ENCODE measurements at places on chromosomes 7 and 10.
A peak's percentile ranks its signal among the peaks of the same experiment; 100 is the strongest.

GRCh38 chr7:144830811-144831210 lies 5.0 kb downstream of the TPK1 start:
- DNase-seq, result no peak

DNA sequence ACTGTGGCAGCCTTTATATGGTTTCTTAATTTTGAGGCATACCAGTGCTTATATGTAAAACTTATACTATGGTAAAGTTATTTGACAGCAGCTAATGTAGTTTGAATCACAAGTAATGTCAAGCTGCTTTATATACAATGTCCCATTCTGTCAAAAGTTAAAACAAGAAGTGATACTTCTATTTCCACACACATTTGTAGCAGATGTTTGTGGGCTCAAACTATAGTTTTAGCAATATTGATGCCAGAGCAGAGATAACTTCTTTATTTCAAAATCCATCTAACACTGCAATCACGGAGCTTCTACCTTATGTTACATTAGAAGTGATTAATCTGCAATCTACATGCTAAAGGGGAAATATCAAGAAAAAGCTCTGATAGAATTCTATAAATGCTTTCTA lies 149.6 kb downstream of the ADK start:
- no peak for DNase-seq

GRCh38 chr10:95628786-95629185 lies 27.7 kb downstream of the ALDH18A1 start:
- DNase-seq, result no peak

DNA sequence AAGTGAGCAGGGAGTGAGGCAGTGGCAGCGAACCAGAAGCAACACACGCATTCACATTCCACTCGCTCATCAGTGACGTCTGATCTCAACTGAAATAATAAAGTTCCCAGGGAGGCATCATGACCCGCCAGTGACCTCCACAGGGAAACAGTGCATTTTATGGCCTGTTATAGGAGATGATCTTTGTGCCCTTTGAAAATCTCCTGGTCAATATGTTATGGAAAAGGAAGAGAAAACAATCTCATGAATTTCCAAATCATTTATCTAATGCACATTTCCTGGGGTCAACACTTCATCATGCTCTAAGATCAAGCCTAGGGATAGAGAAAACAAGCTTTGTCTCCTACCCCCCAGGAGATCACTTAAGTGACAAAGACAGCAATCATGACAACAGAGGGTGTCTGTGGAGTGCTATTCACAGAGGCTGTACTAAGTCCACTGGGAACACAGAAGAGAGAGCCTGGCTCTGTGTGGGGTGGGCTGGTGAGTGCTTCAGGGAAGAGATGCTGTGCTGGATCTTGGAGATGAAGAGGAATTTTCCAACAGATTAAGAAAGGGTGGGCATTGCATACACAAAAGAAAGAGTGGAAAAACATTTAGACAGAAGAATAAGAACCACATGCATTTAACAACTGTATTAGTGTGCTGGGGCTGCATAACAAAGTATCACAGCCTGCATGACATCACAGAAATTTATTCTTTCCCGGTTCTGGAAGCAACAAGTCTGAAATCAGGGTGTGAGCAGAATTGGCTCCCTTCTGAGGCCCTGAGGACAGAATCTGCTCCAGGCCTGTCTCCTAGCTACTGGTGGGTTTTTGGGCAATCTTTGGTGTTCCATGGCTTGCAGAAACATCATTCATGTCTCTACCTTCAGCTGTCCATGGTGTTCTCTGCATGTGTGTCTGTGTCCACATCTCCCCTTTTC lies 613.9 kb upstream of the IGFBP3 start:
- DNase-seq, result no peak

- DNase-seq, result no peak
Observed at GRCh38 chr10:79399223-79399831, 46.1 kb downstream of the ZCCHC24 start.

DNA sequence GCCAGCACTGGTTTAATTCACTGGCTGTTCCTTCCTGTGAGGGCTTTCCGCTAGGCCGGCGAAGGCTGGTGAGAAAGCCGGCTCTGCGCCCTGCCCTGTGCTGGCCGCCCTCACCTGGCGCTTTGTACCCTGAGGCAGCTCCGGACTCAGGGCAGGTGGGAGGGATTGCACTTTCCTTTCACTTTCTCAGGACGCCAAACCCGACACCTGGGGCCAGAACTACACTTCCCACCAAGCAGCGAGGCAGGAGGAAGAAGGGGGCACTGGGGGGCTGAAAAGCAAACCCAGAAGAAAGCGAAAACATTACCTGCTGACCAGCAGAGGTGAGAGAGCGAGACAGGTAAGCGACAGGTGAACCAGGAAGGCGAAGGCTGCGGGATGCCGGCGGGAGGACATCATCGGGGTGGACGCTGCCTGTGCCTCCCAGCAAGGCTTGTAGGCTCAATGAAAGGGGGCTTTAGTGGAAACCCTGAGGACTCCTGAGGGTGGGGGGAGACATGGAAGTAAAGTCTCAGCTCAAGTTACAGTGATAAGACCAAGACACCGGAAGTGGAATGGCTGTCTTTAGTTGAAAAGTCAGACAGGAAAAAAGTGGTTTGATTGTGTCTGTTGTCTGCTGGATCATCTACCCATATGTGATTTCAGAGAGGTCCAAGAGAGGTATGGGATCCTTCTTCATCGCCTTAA lies at the start of gene RAB19:
TSS of gene RAB19 (plus strand) at position 181 of the 687 bp plus-strand sequence. CDS start 3,589 bp downstream, outside the sequence.
- DNase-seq, result peak; percentile 61

- DNase-seq, result no peak
Observed at GRCh38 chr10:60679388-60679990, 98.8 kb upstream of the CDK1 start.

- no peak for DNase-seq
Observed at GRCh38 chr7:118949031-118949430, 724.5 kb downstream of the ANKRD7 start.

DNA sequence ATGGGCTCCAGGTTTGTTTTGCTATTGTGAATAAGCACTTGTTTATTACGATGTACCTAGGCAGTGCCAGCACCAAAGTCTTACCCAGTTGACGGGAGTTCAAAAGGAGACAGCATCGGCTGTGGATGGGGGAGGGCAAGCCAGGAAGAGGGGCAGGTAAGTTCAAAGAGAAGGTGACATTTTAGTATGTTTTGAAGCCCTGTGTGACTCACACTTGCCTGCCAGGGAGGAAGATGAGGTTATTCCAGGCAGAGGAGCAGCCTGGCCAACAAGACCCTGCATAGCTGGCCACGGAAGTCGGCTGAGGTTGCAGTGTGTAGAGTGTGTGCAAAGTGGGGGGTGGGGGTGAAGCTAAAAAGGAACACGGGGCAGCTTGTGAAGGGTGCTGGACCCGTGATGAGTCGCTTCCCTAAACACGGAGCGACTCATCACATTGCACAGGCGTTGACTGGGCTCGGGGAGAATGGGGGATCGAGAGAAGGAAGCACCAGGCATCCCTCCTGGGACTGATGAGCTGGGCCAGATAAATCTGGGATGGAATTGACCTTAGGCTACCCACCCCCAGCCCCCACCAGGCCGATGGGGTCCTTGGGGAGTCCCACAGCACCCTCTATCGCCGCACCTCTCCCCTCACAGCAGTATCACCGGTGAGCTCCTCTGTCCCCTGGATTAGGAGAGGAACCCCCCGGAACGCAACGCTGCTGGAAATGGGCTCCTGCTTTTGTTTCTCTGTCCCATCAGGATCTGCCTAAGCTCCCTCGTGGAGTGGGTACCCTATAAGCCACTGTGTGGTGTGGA lies 97.9 kb upstream of the IKZF1 start:
- peak; percentile 86 for DNase-seq

DNA sequence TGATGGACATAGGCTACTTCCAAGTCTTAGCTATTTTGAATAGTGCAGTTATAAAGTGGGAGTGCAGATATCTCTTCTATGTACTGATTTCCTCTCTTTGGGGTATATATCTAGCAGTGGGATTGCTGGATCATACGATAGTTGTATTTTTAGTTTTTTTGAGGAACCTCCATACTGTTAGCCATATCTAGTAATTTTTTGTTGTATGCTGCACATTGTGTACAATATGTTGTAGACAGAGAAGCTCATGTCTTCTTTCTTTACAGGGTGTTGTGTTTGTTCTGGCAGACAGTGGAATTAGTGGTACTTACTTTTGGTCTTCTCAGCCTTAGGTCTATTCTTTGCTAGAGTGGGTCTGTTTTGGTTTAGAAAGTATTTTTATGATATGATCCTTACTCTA lies 13.7 kb upstream of the DIP2C start:
- no peak for DNase-seq

- no peak for DNase-seq
Observed at GRCh38 chr10:124570646-124571045, 109.0 kb downstream of the LHPP start.
